ENCODE measurements at places on chromosomes 12 and 14.

- no peak for DNase-seq
These were observed 1.2 kb upstream of the NEMF start for GRCh38 chr14:49853572-49854375.

DNA sequence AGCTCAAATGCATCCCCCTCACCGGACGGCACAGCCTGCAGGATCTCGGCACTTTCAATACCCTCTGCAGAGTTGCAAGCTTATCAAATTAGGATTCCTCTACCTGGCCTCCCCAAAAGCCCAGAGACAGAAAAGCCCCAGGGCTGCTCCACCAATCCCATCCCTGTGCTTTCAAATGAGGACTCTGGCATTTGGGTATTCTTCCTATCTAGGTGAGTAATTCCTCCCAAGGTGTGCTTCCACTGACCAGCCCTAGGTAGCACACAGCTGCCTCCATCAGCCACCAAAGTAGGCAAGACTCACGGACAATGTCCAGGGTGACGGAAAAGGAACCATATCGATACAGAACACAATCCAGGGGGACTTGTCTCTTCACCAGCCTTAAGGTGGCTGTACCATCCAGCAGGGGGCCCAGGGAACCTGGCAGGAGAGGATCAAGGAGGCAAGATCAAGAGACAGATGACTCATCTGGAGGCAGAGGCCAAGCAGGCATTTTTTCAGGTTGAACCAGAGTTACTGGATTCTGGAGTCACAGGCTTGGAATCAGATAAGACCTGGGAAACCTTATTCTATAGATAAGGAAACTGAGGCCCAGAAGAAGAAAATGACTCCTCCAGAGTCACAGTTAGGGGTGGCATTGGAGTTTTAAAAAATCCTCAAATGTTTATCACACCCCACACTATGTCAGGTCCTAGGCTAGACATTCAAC is 9.9 kb downstream of the PMEL start:
- DNase-seq: peak; percentile 28

DNA sequence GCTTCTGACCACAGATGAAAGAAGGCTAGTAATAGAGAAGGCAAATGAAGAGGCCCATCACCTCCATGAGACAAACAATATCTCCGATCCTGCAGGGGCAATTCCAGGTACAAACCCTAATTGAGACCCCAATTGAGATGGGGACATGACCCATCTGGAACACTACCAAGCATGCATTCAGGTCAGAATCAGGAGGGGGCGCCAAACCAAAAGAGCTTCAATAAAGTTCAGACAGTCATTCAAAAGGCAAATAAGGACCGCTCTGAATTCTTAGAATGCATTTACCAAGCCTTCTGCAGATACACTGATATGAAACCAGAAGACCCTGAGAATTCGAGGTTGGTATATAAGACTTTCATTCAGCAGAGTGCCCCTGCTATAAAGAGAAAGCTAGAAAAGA is 10.2 kb upstream of the EDDM3B start:
- peak; percentile 6 for DNase-seq

- DNase-seq: no peak
These were observed 237.9 kb upstream of the CCDC196 start for GRCh38 chr14:66248256-66248655.

- DNase-seq: no peak
These were observed 15.5 kb upstream of the KLC1 start for GRCh38 chr14:103613517-103613916.

- DNase-seq: no peak
These were observed 67.6 kb downstream of the DENND5B start for GRCh38 chr12:31523306-31523705.

GRCh38 chr12:110704231-110704630 is 15.3 kb upstream of the HVCN1 start:
- no peak for DNase-seq

DNA sequence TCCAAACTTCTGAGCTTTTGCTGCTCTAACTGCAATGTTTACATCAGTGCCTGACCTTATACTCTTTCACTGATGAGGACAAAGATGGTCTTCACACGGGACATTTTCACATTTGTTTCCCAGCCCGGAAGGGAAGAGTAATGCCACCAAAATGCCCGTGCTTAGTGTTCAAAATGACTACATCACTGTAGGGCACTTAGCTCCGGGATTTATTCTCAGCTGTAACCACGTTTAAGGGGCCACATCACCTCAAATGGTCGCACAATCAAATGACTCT is 2.9 kb downstream of the GSG1 start:
- no peak for DNase-seq

GRCh38 chr12:70660620-70661219 is 23.5 kb upstream of the PTPRB start:
- DNase-seq: no peak

GRCh38 chr14:105286759-105287144 is 14.0 kb downstream of the BRF1 start:
- DNase-seq: no peak

DNA sequence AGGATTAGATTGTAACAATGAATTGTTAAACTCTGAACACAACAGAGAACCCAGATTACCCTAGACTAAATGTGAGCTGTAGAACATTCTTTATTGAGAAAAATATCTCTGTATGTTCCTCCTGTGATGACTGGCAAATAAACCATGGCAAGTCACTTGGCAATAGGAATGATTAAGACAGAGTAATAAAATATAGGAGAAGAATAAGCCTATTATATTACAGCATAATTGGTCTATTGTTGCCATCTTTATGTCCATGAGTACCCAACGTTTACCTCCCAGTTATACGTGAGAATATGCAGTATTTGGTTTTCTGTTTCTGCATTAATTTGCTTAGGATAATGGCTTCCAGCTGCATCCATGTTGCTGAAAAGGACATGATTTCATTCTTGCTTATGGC is 211.2 kb upstream of the AVPR1A start:
- DNase-seq: no peak

DNA sequence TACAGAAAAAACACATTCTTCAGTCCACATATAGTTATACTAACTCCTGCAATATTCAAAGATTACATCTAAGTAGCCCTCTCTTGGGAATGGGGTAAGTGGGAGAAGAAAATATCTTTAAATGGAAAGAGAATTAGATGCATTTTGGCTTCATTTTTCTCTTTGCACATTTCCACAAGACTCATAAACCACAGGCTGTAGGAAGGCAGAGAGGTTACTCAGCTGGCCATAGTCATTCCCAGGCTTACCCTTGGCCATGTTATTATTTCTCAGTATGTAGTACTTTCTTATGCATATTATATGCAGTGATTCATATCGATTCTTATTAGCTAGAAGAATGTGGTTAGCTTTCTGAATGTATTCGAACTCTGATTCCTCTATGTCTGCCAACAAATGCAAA is 92.2 kb downstream of the PTPRR start:
- no peak for DNase-seq

GRCh38 chr14:94066089-94066676 is 14.8 kb downstream of the DDX24 start:
- DNase-seq: no peak

DNA sequence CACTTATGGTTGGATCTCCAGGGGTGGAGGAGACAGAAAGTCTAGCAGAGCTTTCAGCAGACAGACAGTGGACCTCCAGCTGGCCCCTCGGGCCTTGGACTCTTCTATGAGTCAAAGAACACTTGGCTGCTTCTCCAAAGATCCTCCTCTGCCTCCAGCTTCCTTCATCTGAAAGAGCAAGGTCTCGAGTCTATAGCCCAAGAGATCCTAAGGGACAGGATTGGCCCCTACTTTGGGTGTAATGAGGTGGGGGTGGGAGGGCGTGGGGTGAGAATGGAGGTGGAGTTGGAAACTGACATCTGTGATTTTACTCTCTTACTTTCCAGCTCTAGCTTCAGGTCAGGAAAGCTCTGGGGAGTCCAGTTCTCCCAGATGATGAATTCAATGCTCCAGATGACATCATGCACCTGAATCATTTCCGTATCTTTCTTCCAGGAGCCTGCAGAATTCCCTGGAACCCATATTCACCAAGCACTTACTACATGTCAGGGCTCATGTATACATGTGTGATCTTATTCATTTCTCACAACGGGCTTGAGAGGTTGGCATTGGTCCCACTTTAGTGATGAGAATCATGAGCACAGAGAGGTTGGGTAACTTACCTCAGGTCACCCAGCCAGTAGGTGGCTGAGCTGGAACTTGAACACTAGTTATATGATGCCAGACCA is 10.2 kb upstream of the PGF start:
- no peak for DNase-seq

- no peak for DNase-seq
These were observed 2.8 kb upstream of the PIWIL1 start for GRCh38 chr12:130334937-130335336.

- no peak for DNase-seq
These were observed 532.0 kb downstream of the TMEM121 start for GRCh38 chr14:106058342-106058741.

DNA sequence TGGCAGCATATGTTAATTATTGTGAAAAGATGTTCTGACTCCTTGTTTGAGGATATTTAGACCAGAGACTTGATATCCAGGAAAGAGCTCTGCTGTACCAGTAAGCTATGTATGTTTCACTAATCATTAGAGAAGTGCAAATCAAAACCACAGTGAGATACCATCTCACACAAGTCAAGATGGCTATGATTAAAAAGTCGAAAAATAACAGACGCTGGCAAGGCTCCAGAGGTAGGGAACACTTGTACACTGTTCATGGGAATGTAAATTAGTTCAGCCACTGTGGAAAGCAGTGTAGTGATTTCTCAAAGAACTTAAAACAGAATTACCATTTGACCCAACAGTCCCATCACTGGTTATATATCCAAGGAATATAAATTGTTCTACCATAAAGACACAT is 171.6 kb downstream of the DPY19L2 start:
- DNase-seq: no peak

- DNase-seq: no peak
These were observed 76.4 kb downstream of the FOXN4 start for GRCh38 chr12:109232731-109233130.

GRCh38 chr14:96852823-96853422 is 55.7 kb downstream of the VRK1 start:
- DNase-seq: peak; percentile 52

DNA sequence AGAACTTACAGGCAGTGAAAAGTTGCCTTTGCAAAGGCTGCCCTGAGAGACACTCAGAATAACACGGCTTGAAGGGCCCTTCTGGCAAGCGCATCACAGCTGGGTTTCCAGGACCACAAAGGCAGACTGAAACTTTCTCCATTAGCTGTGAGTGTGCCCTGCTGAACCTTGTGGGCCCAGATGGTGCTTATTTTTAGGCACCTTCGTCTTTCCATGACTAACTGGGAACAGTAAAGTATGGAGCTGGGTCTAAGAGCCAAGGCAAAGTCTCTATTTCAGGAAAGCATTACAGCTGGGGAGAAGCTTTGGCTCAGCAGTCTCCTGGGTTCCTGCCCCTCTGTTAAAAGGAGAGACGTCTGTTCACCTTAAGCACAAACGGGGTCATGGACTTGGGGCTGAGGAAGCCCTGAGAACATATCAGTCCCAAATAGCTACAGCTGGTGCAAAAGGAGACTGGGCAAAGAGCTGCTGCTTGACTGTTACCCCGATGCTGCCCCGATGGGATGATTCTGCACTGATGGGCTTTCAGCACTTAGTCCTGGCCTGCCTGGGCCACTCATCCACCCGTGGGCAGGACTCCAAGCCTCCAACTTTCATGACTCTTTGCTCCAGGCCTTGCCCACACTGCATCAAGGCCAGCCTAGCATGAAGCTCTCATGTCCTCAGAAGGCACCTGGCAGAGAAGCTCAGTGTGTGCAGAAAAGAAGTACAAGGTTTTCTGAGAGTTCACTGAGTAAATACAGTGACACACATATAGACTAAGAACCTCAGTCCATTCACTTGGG is 248.3 kb downstream of the PHLDA1 start:
- no peak for DNase-seq

GRCh38 chr12:34395056-34396005 is 373.0 kb downstream of the ALG10 start:
- DNase-seq: no peak

DNA sequence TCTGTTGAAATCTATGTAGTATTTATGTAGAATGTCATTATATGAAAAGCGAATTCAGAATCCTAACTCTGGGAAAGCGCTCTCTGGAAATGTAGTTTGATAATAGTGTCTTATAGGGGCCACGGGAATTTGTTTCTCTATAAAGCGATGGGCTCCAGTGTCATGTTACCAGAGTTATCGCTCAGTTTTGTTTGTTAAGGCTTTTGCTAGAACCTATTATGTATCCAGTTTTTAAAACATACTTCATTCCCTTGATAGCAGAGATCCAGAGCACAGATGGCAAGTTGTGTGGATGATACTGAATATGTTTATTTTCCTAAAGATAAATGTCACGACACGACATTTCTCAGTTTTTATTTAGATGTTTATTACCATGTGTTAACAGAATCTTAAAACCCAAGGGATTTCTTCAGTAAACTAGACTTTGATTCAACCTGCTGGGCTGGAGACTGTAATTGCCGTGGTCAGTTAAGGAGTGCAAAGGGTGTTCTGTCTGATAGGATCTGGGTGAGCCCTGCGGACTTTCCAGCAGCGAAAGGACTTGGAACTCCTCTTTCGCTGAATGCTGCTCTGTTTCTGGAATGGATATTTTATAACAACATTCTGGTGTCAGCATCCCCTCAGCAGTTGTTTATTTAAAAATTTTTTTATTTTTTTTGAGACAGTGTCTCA is 1.7 kb upstream of the DNAH10 start:
- no peak for DNase-seq

- DNase-seq: no peak
These were observed 2.1 kb downstream of the CHST11 start for GRCh38 chr12:104458694-104459367.

DNA sequence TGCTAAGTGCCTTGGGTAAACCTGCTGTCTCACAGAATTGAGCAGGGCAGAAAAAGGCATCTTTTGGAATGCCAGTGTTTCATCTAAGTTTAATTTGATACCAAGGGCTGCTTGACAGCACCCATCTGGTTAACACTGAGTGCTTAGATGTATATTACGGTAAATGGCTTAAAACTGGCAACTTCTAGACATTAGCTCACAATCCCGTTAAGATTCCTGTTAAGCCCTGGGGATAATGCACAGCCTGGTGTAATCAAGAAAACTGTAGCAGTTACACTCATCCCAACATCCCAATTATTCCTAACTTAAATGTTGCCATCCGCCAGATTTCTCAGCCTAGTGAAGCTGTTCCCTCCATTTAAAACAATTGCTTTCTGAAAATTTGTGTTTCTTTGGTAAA is 29.9 kb downstream of the PPFIBP1 start:
- no peak for DNase-seq

GRCh38 chr12:62817556-62818271 is 117.2 kb downstream of the PPM1H start:
- DNase-seq: no peak

GRCh38 chr12:110137786-110138185 is 13.6 kb downstream of the IFT81 start:
- no peak for DNase-seq

GRCh38 chr14:105197211-105197641 is 16.1 kb upstream of the NUDT14 start:
- no peak for DNase-seq

DNA sequence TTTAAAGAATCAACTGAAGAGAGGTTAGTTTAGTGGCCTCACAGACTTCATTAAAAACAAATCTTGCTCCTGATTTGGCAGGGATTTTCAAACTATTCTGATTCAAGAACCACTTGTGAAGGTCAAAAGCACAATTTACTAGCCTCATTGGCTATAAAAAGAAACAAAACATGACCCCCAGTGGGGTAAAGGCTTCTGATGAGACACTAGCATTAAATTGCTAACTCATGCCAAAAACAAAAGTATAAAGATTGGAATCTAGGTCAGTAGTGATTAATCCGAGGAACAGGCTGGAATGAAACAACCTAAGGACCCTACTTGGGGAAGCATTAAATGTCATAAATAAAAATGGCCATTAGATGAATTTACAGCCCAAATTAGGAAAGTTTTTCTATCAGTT is 312.3 kb downstream of the PAWR start:
- no peak for DNase-seq

- no peak for DNase-seq
These were observed 19.5 kb downstream of the FAM181A start for GRCh38 chr14:93946541-93947090.

Data from bone marrow (tissue), 2 donors.